ENCODE measurements at places on chromosomes 3 and 15.

DNA sequence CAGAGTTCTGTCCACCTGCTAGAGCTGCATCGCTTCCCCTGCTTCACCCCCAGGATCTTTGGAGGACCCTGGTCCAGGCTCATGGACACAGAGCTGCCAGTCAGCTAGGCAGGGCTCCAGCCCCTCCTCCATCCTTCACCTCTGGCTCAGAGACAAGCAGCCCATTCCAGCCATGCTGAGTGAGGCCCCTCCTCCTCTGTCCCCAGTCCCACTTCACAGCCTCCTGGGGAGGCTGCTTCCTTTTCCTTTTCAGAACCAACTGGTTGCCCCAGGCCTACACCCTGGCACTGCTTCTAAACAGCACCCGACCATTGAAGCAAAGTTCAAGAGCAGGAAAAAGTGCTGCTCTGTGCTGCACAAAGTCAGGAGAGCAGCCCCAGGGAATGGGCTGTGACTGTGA lies 22.2 kb downstream of the IQSEC1 start:
- no peak for DNase-seq

GRCh38 chr15:29939404-29939803 lies 117.1 kb upstream of the TJP1 start:
- DNase-seq, result no peak

DNA sequence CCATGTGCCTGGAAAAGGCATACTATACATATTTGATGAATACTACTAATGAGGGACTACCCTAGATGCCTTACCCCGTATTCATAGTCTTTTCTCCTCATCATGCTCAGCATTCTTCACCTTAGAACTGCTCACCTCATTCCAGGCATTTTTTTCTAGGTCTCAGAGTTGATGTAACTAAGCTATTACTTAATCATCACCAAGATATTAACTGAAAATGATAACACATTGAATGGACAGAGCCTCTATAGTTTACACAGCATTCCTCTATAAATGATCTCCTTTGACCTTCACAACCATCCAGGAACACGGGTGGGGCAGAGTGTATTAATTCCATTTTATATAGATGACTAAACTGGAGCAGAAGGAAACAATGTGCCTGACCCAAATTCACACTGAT lies 174.1 kb upstream of the DPH6 start:
- no peak for DNase-seq

- peak; percentile 3 for DNase-seq
Measured at GRCh38 chr3:107275511-107275910, 101.7 kb upstream of the CCDC54 start.

GRCh38 chr3:169497567-169498257 lies 165.8 kb downstream of the MECOM start:
- DNase-seq, result no peak

DNA sequence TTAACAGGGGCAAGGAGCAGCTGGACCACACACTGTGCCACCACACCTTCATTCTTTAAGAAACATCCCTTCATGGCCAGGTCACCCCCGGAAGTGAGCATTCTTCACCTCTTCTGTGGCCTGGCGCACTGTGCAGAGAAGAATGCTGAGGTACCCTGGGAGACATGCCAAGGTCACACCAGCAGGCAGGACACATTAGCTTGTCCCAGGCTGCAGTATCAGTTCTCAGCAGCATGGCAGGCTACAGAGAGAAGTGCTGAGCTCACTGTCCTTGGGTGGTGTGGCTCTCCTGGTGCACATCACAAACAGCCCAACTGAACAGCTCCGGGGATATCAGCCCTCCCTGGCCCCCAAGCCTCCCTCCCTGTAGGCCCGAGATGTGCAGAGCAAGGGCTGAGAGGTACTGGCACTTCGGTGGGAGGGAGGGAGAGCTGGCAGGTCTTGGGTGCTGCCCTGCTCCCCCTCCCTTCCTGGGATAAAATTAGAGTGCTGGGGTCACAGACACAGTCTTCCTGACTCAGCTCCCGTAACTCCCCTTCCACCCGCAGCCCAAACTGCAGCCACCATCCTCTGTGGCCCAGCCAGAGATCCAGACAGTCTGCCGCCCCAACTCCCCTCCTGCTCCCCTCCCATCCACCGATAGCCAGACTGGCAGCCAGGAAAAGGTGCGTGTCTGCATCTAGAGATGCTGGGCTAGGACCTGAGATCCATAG lies 13.4 kb downstream of the SEMA7A start:
- no peak for DNase-seq

- no peak for DNase-seq
Measured at GRCh38 chr3:142889212-142890014, 530 bp upstream of the PCOLCE2 start.

GRCh38 chr3:178397202-178397601 lies 139.0 kb upstream of the KCNMB2 start:
- DNase-seq, result no peak

GRCh38 chr3:30500666-30501399 lies 105.6 kb upstream of the TGFBR2 start:
- DNase-seq, result no peak

GRCh38 chr3:17300441-17300840 lies 415.7 kb downstream of the PLCL2 start:
- no peak for DNase-seq

DNA sequence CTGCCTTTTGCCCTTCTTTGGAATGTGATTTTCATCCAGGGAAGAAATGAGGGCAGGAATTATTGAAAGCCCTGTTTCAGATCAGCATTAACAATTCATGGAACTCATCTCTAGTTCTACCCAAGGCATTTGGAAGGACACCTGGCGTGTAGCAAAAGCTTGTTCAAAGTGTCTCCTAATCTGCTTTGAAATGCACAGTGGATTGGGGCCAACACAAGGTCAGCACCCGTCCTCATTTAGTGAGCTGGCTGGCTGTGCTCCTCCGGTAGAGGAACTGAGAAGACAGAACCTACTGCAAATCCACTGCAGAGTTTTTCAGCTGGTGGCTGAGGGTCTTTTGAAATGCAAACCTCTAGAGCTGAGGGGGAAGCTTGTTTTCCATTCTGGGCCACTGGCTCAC lies 141.6 kb upstream of the STT3B start:
- DNase-seq, result no peak

DNA sequence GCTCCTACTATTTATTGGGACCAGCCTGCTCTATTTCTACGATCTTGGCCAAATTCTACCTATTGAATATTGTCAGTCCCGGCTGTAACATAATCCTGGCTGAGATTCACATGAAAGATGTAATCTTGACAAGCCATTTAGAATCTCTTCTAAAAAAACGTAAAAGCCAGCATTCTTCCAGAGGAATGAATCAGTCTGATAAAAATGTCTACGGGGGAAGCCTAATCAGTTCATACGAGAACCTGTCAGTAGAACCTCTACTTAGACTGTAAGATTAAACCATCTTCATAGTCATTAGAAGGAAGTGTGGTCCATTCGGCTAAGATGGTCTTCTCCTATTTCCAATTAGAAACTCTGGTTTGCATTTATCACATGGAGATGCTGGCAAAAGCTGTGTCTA lies 147.2 kb upstream of the WNT5A start:
- DNase-seq, result no peak

GRCh38 chr3:194585880-194586281 lies 47.3 kb downstream of the TMEM44 start:
- DNase-seq, result no peak

- DNase-seq, result no peak
Measured at GRCh38 chr3:129855170-129855831, 38.2 kb downstream of the TMCC1 start.

DNA sequence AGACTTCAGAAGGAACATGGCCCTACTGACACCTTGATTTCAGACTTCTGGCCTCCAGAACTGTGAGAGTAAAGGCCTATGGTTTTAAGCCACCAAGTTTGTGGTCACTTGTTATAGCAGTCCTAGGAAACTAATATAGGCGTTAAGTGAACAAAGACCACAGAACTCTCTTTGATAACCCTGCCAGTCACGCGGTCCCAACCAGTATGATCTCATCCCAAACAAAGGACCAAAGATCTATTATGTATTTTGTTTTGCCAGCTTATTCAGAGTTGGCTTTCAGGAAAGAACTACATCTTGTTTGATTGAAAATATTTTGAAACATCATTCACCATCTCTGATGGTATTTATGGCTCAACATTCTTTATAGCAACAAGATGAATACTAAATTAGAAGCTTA lies 294.4 kb upstream of the SLCO3A1 start:
- no peak for DNase-seq

- DNase-seq, result no peak
Measured at GRCh38 chr3:193805448-193805847, 212.4 kb downstream of the OPA1 start.

DNA sequence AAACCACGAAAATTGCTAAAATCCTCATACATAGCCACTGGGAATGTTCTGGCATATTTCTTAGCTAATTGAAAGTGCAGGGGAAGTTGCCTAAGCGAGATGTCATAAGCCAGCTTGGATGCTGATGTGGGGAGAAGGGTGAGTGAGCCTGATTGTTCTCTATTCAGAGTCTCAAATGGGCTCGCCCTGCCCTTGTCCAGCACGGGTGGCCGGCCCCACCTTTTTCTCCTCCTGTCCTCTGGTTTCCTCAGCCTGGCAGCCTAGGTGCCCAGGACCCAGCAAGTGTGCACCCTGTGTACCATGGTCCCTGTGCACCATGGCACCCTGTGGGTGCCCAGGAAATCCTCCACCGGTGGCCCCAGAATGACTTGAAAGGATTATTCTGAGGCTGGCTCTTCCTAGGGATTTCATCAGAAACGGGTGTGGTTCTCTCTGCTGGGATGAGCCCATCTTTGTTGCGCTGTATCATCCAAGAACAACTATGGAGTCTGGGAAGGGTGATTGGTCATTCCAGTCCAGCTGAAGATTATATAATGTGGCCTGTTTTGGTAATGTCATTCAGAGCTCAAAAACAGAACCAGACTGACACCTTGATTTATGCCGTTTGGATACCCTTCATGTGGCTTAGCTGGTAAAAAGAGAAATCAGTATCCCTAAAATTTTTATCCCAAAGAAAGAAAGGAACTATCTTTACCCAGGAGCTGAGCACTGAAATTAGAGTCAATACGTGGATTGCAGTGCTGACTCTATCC lies 150.8 kb upstream of the BHLHE40 start:
- no peak for DNase-seq

- DNase-seq, result peak; percentile 68
Measured at GRCh38 chr3:45972534-45973402, 22.9 kb downstream of the FYCO1 start.

DNA sequence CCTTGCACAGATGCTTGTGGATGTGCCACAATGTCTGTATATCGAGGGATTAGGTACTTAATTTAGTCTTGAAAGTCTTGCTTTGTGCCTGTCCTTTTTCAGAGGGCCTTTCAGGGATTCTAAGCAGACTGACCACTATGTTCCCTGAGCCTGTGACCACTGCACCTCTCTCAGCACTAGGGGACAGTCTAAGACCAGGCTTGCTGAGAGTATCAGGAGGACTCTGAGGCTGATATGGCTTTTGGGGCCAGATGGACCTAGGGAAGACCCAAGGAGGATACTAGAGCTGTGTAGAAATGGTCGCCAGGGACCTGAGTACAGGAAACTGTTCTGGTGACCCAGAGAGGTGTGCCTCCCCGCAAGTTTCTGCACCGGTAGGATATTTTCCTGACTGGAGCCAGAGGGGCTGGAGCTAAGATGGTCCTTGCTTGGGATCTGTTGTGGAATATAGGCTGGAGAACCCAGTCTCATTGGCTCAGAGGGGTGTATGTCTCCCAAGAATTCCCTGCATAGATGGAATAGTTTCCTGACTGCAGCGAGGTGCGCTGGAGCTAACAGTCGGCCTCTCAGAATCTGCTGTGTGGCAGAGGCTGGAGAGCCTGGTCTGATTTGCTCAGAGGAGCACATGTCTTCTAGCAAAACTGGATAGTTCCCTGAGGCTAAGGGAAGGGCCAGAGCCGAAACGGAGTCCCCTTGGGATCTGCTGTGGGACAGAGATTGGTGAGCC lies 213.2 kb upstream of the DCBLD2 start:
- no peak for DNase-seq

DNA sequence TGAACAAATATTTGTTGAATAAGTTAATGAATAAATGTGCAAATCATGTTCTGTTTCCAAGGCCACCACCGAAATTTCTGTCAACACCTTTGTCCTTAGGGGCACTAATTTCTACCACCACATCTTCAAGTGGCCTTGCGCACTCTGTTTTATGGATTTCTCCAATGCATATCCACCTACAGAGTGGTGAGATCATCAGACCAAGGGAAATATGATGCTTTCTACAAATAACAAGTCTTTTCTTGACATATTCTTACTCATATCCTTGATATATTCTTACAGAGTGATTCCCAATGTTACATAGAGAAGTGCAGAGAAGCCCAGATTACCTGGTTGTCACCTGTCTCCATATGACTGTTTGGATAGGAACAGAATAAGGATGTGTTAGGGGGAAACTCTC lies 36.1 kb upstream of the TMCO5A start:
- no peak for DNase-seq

GRCh38 chr3:129058441-129059200 lies 2.0 kb upstream of the GP9 start:
- DNase-seq, result no peak

- DNase-seq, result no peak
Measured at GRCh38 chr15:92328207-92328606, 65.5 kb upstream of the ST8SIA2 start.

DNA sequence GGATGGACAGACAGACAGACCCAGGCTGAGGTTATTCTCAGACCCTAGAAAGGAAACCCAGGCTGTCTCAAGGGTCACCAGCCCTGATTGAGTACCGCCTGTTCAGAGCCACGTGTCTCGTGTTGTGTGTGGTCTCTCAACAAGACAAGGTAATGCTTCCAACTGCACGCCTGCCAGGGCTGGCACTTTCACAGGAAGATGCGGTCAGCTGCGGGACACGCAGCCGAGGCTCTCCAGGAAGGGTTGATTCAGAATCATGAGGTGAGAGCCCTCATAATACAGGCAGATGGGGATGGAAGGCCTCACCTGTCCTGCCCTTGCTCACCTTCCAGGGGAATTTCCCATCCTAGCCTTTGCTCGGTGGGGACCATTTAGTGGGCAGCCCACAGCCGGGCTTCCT lies 81.4 kb downstream of the TOP2B start:
- DNase-seq, result no peak

GRCh38 chr15:29736744-29737020 lies 85.6 kb downstream of the TJP1 start:
- DNase-seq, result no peak

- no peak for DNase-seq
Measured at GRCh38 chr3:151384741-151385174, at the start of gene P2RY12. TSS of gene P2RY12 (minus strand) at chr3:151384753. CDS start at chr3:151338845, 45,908 bp downstream.

- no peak for DNase-seq
Measured at GRCh38 chr15:58587486-58587885, 155.7 kb downstream of the LIPC start.

DNA sequence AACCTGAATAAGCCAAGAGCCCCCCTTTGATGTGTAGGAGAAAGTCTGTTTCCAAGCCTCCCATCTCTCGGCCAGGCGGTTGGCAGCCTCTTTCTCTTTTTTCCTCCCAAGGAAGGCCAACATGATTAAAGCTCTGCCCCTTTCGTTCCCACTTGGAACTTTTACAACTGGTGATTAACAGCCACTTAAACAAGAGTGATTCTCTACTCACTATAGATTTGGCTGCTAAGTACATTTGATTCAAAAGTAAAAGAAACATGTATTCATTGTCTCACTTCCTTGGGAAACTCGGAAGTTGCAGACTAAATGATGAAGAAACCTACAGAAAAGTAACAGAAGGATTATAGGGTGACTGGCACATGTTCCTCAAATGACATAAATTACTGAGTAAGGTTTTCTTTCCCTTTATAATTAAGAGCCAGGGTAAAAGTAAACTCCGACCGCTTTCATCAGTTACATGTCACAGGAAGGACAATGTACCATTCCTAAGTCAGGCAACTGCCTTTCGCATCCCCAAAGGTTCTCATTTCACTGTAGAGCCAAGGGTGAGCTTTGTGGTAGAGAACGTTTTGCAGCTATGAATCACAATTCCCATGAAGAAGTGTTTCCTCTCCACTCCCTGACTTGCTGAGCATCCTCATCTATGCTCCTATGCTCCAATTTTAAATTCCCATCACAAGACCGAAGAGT lies 72.7 kb downstream of the MB21D2 start:
- no peak for DNase-seq
